ENCODE measurements at places on chromosomes 6 and 20.

- peak; percentile 75 for DNase-seq
Measured at GRCh38 chr6:43075670-43076463, at the start of gene PTK7. TSS of gene PTK7 (plus strand) at chr6:43076314. CDS start at chr6:43076489, 175 bp downstream.

- DNase-seq: peak; percentile 88
Measured at GRCh38 chr6:82057846-82058554, 189.5 kb downstream of the IBTK start.

GRCh38 chr6:4891141-4891540 is 112.7 kb downstream of the RPP40 start:
- DNase-seq: no peak

GRCh38 chr6:97947841-97948240 is 664.8 kb upstream of the MMS22L start:
- peak; percentile 21 for DNase-seq

DNA sequence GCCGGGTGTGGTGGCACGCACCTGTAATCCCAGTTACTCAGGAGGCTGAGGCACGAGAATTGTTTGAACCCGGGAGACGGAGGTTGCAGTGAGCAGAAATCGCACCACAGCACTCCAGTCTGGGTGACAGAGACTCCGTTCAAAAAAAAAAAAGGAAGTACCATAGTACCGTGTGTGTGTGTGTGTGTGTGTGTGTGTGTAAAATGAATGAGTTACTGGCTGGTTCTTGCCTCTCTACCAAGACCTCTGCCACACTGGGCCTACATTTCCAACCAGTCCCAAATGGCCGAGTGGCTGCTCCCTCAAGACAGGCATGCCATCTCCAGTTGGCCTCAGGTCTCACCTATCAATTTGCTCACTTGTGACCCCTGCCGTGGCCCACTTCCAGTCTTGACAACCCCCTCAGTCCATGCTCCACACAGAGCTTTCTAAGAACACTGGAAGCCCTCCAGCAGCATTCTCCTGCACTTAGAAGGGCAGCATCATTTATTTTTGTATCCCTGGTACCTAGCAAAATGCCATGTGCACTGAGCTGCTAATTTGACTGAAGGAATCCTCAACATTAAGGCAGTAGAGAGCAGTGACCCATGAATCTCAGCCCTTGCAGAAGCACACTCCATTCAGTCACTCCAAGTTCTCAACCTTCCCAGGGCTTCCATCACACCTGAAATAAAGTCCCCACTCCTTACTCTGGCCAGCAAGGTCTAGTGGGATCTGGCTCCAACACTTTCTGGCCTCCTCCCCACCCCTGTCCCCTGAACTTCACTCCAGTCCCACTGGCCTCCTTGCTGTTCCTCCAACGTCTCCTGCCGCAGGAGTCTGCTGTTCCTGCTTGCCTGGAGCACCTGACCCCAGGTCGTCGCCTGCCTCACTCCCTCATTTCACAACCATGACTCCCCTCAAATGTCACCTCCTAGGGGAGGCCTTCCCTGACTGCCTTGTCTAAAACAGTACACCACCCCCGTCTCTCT is 29.9 kb downstream of the COX4I2 start:
- DNase-seq: no peak

- DNase-seq: no peak
Measured at GRCh38 chr6:146578054-146578453, 20.7 kb upstream of the ADGB start.
